Chondrocyte (in vitro differentiated cells): ENCODE measurements at places on chromosomes 1 and 21. TPM values are rescaled to one million over a fixed set of nuclear protein-coding genes. Genes with fewer than 3 reads are reported as not detected.
A peak's percentile ranks its signal among the peaks of the same experiment; 100 is the strongest.

DNA sequence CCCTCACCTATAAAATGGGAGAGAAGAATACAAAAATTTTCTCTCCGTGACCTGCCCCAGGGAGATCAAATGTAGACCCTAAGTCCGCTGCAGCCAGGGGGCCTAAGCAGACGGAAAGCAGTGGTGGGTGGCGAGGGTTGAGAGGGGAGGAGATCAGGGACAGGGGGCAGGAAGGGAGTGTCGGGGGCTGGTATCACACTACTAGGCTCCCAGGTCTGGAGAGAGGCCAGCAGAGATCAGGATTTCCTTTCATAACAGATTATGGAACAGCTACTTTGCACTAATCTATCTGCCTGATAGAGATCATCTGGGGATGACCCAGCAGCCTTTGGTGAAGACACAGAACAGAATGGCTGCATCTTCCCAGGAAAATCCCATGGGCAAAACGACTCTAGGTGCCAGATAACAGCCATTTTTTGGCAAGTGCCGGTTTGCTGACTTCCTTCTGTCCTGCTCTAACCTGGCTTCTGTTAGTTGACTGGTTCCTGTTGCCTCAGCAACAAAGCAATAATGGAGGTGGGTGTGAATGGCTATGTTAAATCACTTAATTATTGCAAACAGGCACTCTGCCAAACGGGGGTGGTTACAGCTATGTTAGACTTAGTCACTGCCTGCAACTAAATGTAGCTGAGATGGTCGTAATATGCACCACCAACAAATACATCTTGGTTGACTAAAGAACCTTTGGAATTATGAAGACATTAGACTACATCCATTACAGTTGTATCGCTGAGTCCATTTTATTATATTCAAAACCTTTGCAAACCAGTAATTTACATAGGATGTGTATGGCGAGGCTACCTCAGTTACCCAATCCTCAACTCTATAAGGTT, 30.0 kb upstream of the EPS8L3 start:
- DNase-seq, result peak; percentile 37

The OR2T33 gene
- total RNA-seq, result not detected in 3 replicates

- DNase-seq, result no peak
Measured at GRCh38 chr1:212178851-212179250, 106.4 kb upstream of the PPP2R5A start.

- DNase-seq, result no peak
Measured at GRCh38 chr1:177710696-177711620, 258.9 kb downstream of the SEC16B start.
